ENCODE measurements at places on chromosomes 13 and 19. TPM values are rescaled to one million over a fixed set of nuclear protein-coding genes. Genes with fewer than 3 reads are reported as not detected.
A peak's percentile ranks its signal among the peaks of the same experiment; 100 is the strongest.

DNA sequence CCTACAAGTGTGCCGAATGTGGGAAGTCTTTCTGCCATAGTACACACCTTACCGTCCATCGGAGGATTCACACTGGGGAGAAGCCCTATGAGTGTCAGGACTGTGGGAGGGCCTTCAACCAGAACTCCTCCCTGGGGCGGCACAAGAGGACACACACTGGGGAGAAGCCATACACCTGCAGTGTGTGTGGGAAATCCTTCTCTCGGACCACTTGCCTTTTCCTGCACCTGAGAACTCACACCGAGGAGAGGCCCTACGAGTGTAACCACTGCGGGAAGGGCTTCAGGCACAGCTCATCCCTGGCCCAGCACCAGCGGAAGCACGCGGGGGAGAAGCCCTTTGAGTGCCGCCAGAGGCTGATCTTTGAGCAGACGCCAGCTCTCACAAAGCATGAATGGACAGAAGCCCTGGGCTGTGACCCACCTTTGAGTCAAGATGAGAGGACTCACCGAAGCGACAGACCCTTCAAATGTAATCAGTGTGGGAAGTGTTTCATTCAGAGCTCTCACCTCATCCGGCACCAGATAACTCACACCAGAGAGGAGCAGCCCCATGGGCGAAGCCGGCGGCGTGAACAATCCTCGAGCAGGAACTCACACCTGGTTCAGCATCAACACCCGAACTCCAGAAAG is 10.3 kb upstream of the ERVK3-1 start:
- H3K36me3 ChIP-seq = peaks cover 53% of the 10 kb centered on the region
- no peak overlapping the region for H3K27ac ChIP-seq
- no peak for DNase-seq
- no peak overlapping the region for H3K4me3 ChIP-seq

DNA sequence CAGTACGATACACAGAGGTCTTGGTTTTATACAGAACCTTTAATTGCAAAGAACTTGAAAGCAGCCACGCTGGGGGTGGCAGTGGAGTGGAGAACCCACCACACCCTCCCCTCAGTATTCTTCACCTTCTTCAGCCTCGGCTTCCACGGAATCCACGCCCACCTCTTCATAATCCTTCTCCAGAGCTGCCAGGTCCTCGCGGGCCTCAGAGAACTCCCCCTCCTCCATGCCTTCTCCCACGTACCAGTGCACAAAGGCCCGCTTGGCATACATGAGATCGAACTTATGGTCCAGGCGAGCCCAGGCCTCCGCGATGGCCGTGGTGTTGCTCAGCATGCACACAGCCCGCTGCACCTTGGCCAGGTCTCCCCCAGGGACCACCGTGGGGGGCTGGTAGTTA is 7.9 kb downstream of the TUBA3C start:
- H3K27me3 ChIP-seq = no peaks in the 10 kb centered on the region
- no peaks in the 10 kb centered on the region for H3K36me3 ChIP-seq
- no peak for DNase-seq
- H3K4me1 ChIP-seq = no peaks in the 10 kb centered on the region

DNA sequence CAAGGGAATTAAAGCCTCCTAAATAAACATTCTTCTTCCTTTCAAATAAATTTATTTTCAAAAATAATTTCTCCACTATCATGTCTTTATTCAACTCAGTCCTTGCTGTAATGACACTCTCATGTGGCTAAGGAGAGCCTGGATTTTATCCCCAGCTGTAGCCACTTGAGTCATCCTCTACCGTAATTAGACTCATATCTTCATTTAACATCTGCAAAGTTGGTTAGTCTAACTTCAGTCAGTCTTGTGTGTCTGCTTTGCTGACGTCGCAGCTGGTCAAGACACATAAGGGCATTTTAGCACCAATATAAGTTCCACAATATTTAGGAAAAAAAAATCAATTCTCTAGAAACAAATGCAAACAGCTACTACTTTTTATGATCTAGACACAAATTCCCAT is 776.4 kb upstream of the ATXN8OS start:
- no peaks in the 10 kb centered on the region for H3K36me3 ChIP-seq
- H3K27ac ChIP-seq = no peak overlapping the region
- DNase-seq = no peak
- H3K27me3 ChIP-seq = no peaks in the 10 kb centered on the region
- no peak overlapping the region for H3K4me3 ChIP-seq

DNA sequence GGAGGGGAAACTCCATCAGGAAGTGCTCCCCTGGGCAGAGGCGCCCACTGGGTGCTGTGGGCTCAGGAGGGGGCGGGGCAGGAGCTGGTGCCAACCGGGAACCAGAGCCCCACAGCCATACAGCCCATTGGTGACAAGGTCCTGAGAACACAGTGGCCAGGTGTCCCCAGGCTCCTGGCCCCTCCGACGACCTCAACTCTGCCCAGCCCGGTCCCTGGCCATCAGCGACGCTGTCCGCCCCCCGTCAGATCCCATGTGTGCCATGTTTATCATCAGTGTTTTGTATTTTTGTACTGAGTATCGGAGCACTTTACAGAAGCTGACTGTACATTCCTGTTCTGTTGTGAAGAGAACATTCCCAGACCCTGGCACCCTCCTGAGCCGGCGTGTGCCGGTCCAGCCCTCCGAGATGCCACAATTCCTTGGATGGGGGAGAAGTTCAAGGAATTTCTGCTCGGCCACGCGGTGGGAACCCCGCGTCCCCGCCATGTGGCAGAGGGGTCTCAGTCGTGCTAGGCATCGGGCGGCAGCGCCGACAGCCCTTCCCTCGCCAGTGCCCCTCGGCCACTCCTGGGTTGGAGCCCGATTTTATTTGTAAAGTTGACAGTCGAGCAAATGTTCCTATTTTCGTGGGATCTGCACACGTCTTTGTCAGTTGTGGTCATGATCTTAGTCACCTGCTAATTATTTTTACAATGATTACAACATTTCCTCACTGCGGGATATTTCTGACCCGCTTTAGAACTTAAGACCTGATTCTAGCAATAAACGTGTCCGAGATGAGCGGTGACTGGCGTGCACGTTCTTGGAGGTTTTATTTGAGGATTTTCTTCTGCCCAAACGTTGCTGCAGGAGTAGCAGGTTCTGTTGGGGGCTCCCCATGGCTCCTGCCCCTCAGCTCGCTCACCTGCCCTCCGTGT is 16.9 kb downstream of the PEX11G start:
- no peaks in the 10 kb centered on the region for H3K4me1 ChIP-seq
- DNase-seq = no peak
- H3K27me3 ChIP-seq = no peaks in the 10 kb centered on the region
- H3K27ac ChIP-seq = no peak overlapping the region
- peaks cover 2% of the 10 kb centered on the region for H3K36me3 ChIP-seq

DNA sequence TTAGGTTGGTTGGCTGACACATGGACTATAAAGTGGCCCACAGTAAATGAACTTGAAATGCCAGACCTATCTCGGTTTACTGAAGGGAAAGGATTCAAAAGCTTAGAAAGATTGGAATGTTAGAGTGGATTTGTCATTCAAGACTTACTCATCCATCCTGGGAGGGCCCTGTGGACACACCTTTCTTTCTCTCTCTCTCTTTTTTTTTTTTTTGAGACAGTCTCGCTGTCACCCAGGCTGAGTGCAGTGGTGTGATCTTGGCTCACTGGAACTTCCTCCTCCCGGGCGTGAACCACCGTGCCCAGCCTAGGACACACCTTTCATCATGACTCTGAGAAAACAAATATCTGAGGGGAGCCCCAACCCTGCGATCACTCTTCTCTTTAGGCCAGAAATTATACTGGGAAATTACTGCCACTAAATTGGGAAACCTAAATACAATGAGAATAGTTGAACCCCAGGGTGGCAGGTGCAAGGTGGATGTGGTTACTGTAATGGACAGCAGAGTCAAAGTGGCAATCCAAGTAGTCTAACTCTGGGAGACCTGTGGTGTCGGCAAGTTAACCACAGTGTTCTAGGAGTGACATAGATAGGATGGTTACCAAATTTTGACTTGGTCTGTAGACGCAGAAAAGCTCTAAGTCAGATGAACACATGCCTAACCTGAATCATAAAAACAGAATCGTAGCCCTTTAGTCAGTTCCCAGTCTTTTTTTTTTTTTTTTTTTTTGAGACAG is 47.1 kb upstream of the ZMYM5 start:
- H3K4me1 ChIP-seq = no peaks in the 10 kb centered on the region
- peak; percentile 5 for DNase-seq
- H3K27me3 ChIP-seq = no peaks in the 10 kb centered on the region

GRCh38 chr13:102781591-102781990 is 8.0 kb upstream of the TEX30 start:
- H3K27me3 ChIP-seq = no peaks in the 10 kb centered on the region
- H3K27ac ChIP-seq = no peak overlapping the region
- no peaks in the 10 kb centered on the region for H3K4me1 ChIP-seq
- H3K36me3 ChIP-seq = peaks cover 8% of the 10 kb centered on the region
- no peak overlapping the region for H3K4me3 ChIP-seq
- no peak for DNase-seq

DNA sequence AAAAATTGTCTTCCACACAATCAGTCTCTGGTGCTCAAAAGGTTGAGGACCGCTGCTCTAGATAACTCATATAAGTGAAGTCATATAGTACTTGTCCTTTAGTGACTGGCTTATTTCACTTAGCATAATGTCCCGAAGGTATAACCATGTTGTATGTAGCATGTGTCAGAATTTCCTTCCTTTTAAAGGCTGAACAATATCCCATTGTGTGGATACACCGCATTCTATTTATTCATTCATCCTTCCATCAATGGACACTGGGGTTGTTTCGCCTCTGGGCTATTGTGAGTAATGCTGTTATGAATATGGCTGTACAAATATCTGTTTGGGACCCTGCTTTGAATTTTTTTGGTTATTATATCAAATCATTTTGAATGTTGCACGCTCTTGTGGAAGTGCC is 4.6 kb upstream of the LYPD5 start:
- DNase-seq = no peak
- no peaks in the 10 kb centered on the region for H3K4me1 ChIP-seq
- H3K4me3 ChIP-seq = no peak overlapping the region
- no peaks in the 10 kb centered on the region for H3K36me3 ChIP-seq
- H3K27ac ChIP-seq = no peak overlapping the region
- H3K27me3 ChIP-seq = no peaks in the 10 kb centered on the region

GRCh38 chr13:77375560-77376108 is 48.7 kb upstream of the MYCBP2 start:
- DNase-seq = no peak
- H3K36me3 ChIP-seq = no peaks in the 10 kb centered on the region
- H3K4me3 ChIP-seq = no peak overlapping the region
- H3K27me3 ChIP-seq = no peaks in the 10 kb centered on the region

- H3K27me3 ChIP-seq = no peaks in the 10 kb centered on the region
- H3K4me1 ChIP-seq = no peaks in the 10 kb centered on the region
- no peaks in the 10 kb centered on the region for H3K36me3 ChIP-seq
- no peak for DNase-seq
Measured at GRCh38 chr19:38528213-38528755, 89.5 kb downstream of the MAP4K1 start.

DNA sequence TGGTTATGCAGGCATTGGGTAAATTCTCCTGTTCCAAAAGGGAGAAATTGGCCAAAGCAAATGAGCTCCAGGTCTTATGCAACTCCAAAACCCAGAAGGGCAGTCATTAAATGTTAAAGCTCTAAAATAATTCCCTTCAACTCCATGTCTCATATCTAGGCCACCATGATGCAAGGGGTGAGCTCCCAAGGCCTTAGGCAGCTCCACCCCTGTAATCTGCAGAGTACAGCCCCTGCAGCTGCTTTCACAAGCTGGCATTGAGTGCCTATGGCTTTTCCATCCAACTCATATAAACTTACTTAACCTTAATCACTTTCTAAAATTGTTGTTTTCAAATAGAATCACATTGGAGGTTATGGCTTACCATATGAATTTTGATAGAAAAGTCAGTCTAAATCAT is 44.7 kb upstream of the ZNF429 start:
- no peaks in the 10 kb centered on the region for H3K36me3 ChIP-seq
- H3K27ac ChIP-seq = no peak overlapping the region
- no peaks in the 10 kb centered on the region for H3K4me1 ChIP-seq
- DNase-seq = no peak

GRCh38 chr13:59673286-59673685 is 490.4 kb downstream of the DIAPH3 start:
- H3K27me3 ChIP-seq = no peaks in the 10 kb centered on the region
- peaks cover 18% of the 10 kb centered on the region for H3K4me1 ChIP-seq
- no peak for DNase-seq
- no peak overlapping the region for H3K4me3 ChIP-seq

- no peak overlapping the region for H3K4me3 ChIP-seq
- no peak overlapping the region for H3K27ac ChIP-seq
- peaks cover 7% of the 10 kb centered on the region for H3K4me1 ChIP-seq
- no peak for DNase-seq
Measured at GRCh38 chr13:100521851-100522617, 66.6 kb downstream of the GGACT start.

DNA sequence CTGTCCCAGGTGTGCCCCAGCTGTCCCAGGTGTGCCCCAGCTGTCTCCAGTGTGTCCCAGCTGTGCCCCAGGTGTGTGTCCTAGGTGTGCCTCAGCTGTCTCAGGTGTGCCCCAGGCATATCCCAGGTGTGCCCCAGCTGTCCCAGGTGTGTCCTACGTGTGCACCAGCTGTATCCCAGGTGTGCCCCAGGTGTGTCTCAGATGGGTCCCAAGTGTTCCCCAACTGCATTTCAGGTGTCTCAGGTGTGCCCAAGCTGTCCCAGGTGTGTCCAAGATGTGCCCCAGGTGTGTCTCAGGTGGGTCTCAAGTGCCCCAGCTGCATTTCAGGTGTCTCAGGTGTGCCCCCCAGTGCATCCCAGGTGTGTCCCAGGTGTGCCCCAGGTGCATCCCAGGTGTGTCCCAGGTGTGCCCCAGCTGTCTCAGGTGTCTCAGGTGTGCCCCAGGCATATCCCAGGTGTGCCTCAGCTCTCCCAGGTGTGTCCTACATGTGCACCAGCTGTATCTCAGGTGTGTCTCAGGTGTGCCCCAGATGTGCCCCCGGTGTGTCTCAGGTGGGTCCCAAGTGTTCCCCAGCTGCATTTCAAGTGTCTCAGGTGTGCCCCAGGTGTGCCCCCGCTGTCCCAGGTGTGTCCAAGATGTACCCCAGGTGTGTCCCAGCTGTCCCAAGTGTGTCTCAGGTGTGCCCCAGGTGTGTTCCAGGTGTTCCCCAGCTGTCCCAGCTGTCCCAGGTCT is 1.3 kb upstream of the GRK1 start:
- peaks cover 5% of the 10 kb centered on the region for H3K4me1 ChIP-seq
- no peak overlapping the region for H3K27ac ChIP-seq
- no peaks in the 10 kb centered on the region for H3K27me3 ChIP-seq
- no peak for DNase-seq
- H3K36me3 ChIP-seq = no peaks in the 10 kb centered on the region
- no peak overlapping the region for H3K4me3 ChIP-seq

- DNase-seq = no peak
- H3K36me3 ChIP-seq = no peaks in the 10 kb centered on the region
- H3K27ac ChIP-seq = no peak overlapping the region
- H3K4me1 ChIP-seq = no peaks in the 10 kb centered on the region
Measured at GRCh38 chr19:50759886-50760285, 10.4 kb upstream of the GPR32 start.

Gene CLEC11A
- total RNA-seq = 16.6 TPM

- H3K27me3 ChIP-seq = no peaks in the 10 kb centered on the region
- DNase-seq = peak; percentile 54
- H3K4me3 ChIP-seq = no peak overlapping the region
- H3K27ac ChIP-seq = peak overlapping the region; percentile 61
- H3K36me3 ChIP-seq = no peaks in the 10 kb centered on the region
Measured at GRCh38 chr13:51764184-51765141, 39.5 kb downstream of the DHRS12 start.

Measured in cardiac muscle cell (in vitro differentiated cells and primary cell).